ENCODE measurements at places on chromosomes 12 and 14. TPM values are rescaled to one million over a fixed set of nuclear protein-coding genes. Genes with fewer than 3 reads are reported as not detected.

DNA sequence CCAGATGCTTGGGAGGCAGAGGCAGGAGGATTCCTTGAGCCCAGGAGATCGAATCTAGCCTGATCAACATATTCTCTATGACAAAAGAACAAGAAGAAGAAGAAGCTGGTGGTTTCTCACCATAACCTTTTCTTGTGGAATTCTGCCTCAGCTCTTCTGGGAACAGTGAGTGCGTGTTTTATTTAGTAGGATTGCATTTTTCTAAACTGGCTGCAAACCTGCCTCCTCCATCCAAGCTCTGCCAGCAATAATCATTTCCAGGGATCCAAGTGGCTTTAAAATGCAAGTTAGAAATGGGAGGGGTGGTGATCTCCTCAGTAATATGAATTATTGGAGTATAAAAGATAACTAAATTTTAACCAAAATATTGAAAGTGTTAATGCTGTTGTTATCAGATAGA, 46.1 kb upstream of the MMP17 start:
- DNase-seq: peak; percentile 22

GRCh38 chr14:52888839-52889838, 61.7 kb downstream of the FERMT2 start:
- no peak for DNase-seq

DNA sequence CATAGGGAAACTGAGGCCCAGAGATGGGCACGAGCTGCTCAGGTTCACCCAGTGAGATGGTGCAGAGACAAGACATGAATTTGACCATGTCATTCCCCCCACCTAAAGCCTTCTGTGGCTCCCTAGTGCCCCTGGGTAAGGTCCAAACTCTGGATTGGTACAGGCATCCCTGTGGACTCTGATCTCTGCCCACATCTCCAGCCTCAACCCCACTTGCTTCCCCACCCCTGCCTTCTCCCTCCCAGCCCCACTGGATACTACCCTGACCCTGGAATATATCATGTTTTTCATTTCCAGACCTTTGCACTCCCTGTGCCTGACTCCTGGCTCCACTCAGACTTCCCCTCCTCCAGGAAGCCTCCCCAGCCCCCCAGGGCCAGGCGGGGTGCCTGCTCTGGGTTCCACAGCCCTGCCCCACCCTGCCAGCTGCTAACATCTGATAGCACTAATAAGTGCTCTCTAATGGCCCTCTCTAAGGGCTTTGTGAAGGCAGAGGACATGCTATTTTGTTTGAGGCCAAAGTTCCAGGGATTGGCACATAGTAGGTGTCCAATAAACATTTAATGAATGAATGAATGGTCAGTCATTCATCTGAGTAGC, 1.1 kb upstream of the SDSL start:
- DNase-seq: no peak

DNA sequence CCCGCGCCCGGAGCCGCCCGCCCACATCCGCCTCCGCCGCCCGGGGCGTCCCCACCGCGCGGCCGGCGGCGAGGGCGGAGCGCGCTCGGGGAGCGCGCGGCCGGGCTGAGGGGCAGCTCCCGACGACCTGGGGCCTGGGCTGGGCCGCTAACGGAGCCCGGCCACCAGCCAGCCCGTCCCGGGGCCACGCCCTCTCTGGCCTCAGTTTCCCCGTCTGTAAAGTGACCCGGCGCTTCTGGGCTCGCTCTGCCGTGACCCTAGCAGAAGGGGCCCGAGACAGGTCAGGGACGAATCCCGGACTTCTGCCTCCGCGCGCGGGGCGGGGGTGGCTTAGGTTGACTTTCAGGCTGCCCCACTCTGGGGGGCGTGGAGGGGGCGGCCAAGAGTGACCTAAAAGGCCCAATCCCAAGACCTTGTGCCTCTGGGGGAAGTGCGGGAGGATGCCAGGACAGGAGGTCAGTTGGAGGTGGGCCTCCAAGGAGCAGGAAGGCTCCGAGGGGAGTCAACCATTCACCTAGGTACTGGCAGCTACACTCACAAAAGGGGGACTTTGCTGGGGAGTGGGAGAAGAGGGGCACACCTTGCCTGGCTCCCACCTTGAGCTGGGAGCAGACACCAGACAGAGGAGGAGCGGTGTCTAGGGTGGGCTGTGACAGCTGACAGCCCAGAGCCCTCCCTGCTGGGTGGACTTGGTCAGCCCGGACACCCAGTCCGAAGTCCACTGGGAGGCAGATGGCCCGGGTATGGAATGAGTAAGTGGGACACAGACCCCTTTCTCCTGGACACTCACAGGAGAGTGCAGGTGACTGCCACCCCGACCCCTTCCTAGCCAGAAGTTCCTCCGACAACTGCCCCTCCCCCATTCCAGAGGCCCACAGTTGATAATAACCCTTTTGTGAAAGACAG, 486 bp upstream of the AKT1 start:
- DNase-seq: peak; percentile 73

GRCh38 chr14:28375295-28375694, 391.3 kb upstream of the FOXG1 start:
- DNase-seq: no peak

OTX2 gene
- polyA plus RNA-seq: not detected

DNA sequence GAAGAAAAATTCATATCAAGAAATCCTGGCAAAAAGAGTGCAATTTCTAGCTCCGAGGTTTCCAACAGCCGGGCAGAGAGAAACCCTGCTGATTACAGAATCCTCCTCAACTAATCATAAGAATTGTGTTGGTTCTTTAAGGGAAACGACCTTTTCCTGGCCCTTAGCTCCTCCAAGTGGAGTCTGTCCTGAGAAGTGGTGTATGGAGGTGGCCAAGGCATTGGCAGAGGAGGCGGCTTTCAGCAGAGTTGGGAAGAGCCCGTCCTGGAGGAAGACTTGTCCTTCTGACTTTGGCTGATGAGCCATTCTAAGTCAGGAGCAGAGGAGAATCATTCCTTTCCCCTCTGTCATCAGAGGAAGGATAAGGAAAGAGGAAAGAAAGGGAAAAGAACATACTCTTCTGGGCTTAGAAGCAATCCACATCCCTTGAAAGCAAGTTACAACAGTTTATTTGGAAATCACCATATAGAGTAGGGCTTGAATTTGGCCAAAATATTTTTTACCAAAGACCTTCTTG, 46.5 kb upstream of the PTCSC3 start:
- peak; percentile 22 for DNase-seq

DNA sequence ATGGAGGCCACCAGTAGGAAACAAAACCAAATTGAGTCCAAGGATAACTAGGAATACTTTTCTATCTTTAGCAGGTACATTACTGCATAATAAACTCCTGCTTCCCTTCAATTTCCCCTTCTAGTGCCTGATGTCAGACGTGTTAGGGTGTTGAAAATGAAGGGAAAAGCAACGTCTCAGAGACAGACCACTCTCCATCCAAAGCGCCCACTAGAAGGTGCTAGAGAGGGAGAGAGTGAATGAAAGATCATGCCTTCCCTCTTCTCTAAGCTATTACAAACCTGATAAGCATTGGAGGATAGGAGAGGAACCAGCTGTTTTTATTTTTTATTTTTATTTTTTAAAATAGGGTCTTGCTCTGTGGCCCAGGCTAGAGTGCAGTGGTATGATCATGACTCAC, 64.1 kb downstream of the ZNF641 start:
- peak; percentile 17 for DNase-seq

DNA sequence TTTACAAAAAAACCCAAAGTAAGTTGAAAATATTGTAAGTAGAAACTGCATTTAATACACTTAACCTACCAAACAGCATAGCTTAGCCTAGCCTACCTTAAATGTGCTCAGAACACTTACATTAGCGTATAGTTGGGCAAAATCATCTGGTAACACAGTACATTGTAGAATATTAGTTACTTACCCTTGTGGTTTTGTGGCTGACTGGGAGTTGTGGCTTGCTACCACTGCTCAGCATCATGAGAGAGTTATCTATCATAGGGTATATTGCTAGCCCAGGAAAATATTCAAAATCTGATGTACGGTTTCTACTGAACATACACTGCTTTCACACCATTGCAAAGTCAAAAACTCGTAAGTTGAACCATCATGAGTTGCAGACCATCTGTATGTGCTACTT, 141.7 kb upstream of the GARIN6 start:
- no peak for DNase-seq

DNA sequence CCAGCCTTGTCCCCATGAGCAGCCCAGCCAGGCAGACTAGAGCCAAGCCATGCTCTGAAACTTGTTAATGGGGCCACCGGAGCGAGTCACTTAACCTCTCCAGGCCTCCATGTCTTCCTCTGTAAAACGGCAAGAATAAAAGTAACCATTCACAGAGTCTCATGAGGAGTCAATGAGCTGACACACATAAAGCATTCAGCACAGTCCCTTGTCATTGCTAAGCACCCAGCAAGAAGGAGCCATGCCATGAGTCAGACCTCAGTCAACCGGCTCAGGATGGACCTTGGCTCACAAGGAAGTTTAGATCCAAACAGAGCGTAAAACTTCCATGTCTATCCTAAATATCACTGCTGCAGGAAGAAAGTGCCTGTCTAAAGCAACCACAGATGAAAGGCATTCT, 10.6 kb downstream of the FICD start:
- peak; percentile 89 for DNase-seq

CLEC2A gene
- not detected for polyA plus RNA-seq
